ENCODE measurements at places on chromosomes 1 and 21.

- no peaks in the 10 kb centered on the region for H3K36me3 ChIP-seq
- peaks cover 28% of the 10 kb centered on the region for H3K4me1 ChIP-seq
- no peak for DNase-seq
- H3K27ac ChIP-seq: no peak overlapping the region
- no peaks in the 10 kb centered on the region for H3K27me3 ChIP-seq
These were observed 32.1 kb upstream of the RUNX3 start for GRCh38 chr1:24961961-24962861.

DNA sequence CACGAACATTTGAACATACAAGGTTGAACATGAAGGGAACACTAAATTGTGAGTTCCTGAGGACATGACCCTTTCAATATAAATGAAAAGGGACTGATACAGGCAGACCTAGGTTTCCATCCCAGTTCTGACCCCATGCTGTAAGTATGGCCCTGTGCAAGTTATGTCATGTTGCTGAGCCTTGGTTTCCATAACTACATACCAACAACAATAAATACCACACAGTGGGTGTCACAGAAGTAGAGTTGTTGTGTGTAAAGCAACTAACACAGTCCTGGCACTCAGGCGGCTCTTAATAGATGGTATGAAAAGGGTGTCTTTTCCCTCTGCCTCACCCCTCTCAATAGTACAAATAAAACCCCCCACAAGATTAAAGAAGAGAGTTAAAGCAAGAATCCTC lies 140.8 kb downstream of the LMX1A start:
- no peak overlapping the region for H3K4me3 ChIP-seq
- H3K27me3 ChIP-seq: no peaks in the 10 kb centered on the region
- DNase-seq: no peak
- no peaks in the 10 kb centered on the region for H3K4me1 ChIP-seq
- H3K36me3 ChIP-seq: no peaks in the 10 kb centered on the region

DNA sequence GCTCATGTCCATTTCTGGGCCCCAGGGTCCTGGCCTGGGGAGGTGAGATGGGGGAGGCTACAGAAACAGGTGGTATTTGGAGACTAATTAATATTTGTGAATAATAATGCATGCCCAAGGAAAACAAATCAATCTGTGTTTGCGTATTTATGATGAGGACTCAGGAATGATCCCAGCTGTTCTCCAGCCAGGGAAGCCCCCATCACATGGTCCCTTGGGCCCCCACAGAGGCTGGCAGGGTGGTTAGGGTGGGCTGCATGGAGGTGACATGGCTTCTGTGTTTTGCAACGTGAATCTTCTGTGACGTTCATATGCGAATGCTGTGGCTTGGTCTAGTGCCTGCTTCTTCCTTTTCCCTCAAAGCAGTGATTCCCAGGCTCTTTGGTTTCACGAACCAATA lies 10.5 kb downstream of the PTPRF start:
- DNase-seq: no peak
- no peak overlapping the region for H3K27ac ChIP-seq
- H3K4me3 ChIP-seq: no peak overlapping the region
- H3K27me3 ChIP-seq: no peaks in the 10 kb centered on the region

- no peaks in the 10 kb centered on the region for H3K36me3 ChIP-seq
- H3K4me3 ChIP-seq: no peak overlapping the region
- no peaks in the 10 kb centered on the region for H3K4me1 ChIP-seq
- no peak for DNase-seq
- no peak overlapping the region for H3K27ac ChIP-seq
These were observed 98.3 kb downstream of the ACTL8 start for GRCh38 chr1:17853241-17853935.

DNA sequence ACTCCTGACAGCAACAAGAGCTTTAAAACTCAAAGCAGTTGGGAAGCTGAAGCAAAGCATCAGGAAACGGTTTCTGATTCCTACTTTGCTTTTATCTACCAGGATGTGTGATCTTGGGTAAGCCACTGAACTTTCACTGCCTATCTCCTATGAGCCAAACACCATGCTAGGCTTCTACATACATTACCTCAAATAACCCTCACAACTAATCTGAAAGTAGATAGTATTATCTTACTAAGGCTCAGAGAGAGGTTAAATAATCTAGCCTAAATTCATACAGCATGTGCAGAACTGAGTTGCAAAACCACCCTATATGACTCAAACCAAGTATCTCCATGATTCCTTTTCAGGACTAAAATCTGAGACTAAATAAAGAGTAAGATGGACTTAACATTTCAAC lies 83.8 kb downstream of the EVI5 start:
- DNase-seq: no peak
- H3K36me3 ChIP-seq: peaks cover 2% of the 10 kb centered on the region
- no peaks in the 10 kb centered on the region for H3K27me3 ChIP-seq
- no peak overlapping the region for H3K27ac ChIP-seq

DNA sequence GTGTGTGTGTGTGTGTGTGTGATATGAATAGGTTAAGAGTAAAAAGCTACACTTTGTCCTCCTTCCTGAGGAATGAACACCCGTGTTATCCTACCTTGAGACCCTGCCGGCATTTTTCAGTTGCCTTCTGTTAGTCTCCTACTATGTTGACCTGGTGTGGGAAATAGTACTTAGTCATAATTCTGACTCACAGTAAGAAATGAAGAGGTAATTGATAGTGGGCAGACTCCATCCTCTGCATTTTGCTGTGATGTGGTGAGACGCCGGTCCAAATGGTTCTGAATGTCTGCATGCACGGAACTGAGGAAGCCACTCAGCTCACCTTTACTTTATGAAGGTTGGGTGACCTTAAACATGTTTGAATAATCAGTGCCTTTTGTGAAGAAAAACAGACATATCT lies 12.6 kb downstream of the CD101 start:
- no peak overlapping the region for H3K4me3 ChIP-seq
- no peak for DNase-seq
- no peaks in the 10 kb centered on the region for H3K4me1 ChIP-seq

GRCh38 chr1:67484492-67484891 lies 54.3 kb upstream of the SERBP1 start:
- no peaks in the 10 kb centered on the region for H3K36me3 ChIP-seq
- H3K4me1 ChIP-seq: no peaks in the 10 kb centered on the region
- no peak for DNase-seq
- peaks cover 3% of the 10 kb centered on the region for H3K27me3 ChIP-seq
- no peak overlapping the region for H3K27ac ChIP-seq

- H3K36me3 ChIP-seq: no peaks in the 10 kb centered on the region
- no peaks in the 10 kb centered on the region for H3K4me1 ChIP-seq
- H3K27ac ChIP-seq: no peak overlapping the region
- no peak for DNase-seq
- H3K27me3 ChIP-seq: no peaks in the 10 kb centered on the region
These were observed 12.8 kb downstream of the MAB21L3 start for GRCh38 chr1:116123837-116124533.

DNA sequence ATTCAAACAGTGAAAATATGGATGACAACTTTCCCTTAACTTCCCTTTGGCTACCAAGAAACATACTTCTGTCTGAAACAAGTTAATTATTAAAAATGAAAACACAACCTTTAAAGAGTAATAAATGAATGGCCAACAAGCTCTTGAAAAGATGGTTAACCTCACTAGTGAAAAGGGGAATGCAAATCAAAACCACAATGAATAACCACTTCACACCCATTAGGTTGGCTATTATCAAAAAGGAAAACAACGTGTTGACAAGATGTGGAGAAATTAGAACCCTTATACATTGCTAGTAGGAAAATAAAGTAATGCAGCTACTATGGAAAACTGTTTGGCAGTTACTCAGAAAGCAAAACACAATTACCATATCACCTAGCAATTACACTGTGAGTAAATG lies 14.1 kb downstream of the COP1 start:
- H3K4me1 ChIP-seq: peaks cover 3% of the 10 kb centered on the region
- no peak overlapping the region for H3K27ac ChIP-seq
- no peaks in the 10 kb centered on the region for H3K27me3 ChIP-seq
- no peak for DNase-seq
- H3K36me3 ChIP-seq: no peaks in the 10 kb centered on the region

DNA sequence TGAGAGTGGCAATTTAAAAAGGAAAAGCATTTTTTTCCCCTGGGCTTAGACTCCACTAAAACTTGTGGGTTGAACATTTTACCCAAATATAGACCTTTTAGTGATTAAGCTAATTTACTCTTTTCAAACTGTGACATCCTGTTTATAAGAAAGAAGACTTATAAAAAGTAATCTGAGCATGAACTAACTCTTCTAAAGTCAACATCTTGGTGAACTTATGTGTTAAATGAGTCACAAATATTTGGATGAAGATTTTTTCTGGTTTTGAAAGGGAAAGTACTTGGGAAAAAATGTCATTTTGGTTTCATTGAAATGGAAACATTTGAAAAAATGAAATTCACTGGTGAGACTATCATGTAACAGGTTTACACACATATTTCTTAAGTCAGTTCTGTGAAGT lies 109.8 kb downstream of the KCNK2 start:
- no peaks in the 10 kb centered on the region for H3K27me3 ChIP-seq
- no peak overlapping the region for H3K27ac ChIP-seq
- no peaks in the 10 kb centered on the region for H3K4me1 ChIP-seq
- no peaks in the 10 kb centered on the region for H3K36me3 ChIP-seq
- no peak overlapping the region for H3K4me3 ChIP-seq
- no peak for DNase-seq

DNA sequence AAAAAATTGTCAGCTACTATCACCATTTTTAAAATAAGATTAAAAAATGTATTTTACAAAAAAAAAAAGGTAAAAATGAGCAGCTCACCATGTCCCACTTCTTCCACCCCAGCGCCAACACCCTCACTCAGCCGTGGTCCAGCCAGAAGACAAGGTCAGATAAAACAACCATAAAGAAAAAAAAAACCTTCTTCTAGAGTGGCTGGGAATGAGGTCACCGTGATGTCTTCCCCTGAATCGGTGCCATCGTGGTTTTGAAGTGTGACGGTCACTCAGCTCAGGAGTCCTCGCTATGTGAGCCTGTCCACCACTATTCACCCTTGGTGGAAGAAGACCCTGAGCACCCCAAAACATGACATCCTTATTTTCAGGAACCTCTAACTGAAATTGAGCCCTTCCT lies 38.1 kb downstream of the B3GALT5 start:
- H3K36me3 ChIP-seq: no peaks in the 10 kb centered on the region
- no peaks in the 10 kb centered on the region for H3K4me1 ChIP-seq
- DNase-seq: no peak
- no peaks in the 10 kb centered on the region for H3K27me3 ChIP-seq
- no peak overlapping the region for H3K4me3 ChIP-seq

- no peak overlapping the region for H3K27ac ChIP-seq
- no peaks in the 10 kb centered on the region for H3K27me3 ChIP-seq
- DNase-seq: no peak
- no peak overlapping the region for H3K4me3 ChIP-seq
These were observed 496.1 kb downstream of the PTPRU start for GRCh38 chr1:29732453-29732852.

DNA sequence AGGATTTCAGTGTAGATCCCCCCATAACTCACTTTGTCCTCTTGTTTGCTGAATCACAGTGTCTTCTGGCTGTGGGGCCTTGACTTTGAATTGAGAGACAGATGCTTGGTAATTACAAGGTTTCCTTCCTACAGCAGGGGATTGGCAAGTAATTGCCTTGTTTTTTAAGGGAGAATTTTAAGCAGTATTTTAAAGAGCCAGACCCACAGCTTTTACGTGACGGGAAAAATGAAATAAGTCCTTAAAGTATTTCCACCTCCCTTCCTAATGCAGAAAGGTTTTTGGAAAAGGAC lies 41.0 kb downstream of the PGBD5 start:
- no peak for DNase-seq
- H3K27me3 ChIP-seq: no peaks in the 10 kb centered on the region
- no peak overlapping the region for H3K27ac ChIP-seq
- H3K4me3 ChIP-seq: no peak overlapping the region
- H3K36me3 ChIP-seq: no peaks in the 10 kb centered on the region
- no peaks in the 10 kb centered on the region for H3K4me1 ChIP-seq

DNA sequence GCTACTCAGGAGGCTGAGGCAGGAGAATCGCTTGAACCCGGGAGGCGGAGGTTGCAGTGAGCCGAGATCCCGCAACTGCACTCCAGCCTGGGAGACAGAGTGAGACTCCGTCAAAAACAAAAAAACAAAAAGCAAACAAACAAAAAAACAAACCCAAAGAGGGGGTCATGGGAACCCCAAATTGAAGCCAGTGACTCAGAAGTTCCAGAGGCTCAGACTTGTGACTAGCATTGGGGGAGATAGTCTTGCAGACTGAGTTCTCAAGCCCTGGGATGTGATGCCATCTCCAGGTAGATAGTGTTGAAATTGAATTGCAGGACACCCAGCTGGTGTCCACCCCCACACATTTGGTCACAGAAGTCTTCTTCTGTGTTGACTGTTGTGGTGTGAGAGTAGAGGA lies 24.9 kb upstream of the ENO1 start:
- H3K27me3 ChIP-seq: no peaks in the 10 kb centered on the region
- DNase-seq: no peak
- H3K4me1 ChIP-seq: no peaks in the 10 kb centered on the region
- H3K27ac ChIP-seq: no peak overlapping the region
- no peaks in the 10 kb centered on the region for H3K36me3 ChIP-seq

GRCh38 chr21:35606146-35606545 lies 454.2 kb downstream of the SETD4 start:
- no peaks in the 10 kb centered on the region for H3K36me3 ChIP-seq
- no peak overlapping the region for H3K4me3 ChIP-seq
- no peaks in the 10 kb centered on the region for H3K27me3 ChIP-seq
- no peak for DNase-seq

DNA sequence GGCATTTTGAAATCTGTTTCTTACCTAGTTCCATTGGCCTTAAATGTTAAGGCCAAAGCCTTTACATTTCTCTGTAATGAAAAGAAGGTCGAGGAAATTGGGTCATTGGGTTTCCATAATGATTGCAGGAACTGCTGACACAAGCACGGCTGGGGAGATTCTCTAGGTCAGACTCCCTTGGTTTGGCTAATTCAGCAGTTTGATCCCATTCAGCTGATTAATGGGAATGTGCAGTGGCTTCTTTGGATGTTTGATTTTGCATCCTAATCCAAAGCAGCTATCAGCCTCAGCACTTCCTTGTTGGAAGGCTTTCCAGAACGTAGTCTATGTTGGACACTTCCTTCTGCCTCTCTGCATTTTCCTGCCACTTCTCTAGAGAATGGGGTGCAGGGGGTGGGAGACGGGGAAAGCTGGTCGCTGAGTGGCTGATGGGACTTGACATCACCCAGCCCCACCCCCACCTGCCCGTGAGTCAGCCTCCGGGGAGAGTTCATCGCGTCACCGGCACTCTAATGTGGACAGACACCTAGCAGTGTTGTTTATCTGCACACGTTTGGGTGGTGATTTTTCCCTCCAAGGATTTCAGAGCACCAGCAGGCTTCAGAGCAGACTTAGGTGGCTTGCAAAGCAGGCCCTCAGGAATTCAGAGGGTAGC lies 5.4 kb downstream of the PSEN2 start:
- no peak for DNase-seq
- peaks cover 7% of the 10 kb centered on the region for H3K4me1 ChIP-seq

DNA sequence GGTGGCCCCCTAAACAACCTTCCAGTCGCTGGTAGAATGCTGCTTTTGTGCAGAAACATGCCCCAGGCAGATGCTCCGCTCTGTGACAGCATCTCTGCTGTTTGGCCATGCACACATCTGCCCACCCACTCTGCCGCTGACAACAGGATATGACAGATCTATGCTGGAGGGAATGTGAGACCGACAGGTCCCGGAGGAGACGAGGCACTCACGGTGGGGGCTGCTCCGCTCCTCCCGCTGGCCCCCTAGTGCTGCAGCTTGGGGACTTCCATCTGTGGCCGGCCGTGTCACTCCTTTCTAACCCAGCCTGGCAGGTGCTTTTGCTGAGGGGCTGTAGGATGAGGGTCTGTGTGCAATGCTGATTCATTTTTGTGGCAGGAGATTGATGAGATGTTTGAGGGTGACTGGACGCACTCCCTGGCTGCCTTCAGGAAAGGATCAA lies 49.1 kb upstream of the DMRTB1 start:
- no peak for DNase-seq
- H3K4me3 ChIP-seq: no peak overlapping the region
- no peaks in the 10 kb centered on the region for H3K27me3 ChIP-seq
- H3K36me3 ChIP-seq: no peaks in the 10 kb centered on the region
- no peak overlapping the region for H3K27ac ChIP-seq
